H9 (cell line): ENCODE measurements at places on chromosomes 5 and 9.

- no peak for DNase-seq
These were observed 90.7 kb upstream of the DHFR start for GRCh38 chr5:80745490-80745889.

DNA sequence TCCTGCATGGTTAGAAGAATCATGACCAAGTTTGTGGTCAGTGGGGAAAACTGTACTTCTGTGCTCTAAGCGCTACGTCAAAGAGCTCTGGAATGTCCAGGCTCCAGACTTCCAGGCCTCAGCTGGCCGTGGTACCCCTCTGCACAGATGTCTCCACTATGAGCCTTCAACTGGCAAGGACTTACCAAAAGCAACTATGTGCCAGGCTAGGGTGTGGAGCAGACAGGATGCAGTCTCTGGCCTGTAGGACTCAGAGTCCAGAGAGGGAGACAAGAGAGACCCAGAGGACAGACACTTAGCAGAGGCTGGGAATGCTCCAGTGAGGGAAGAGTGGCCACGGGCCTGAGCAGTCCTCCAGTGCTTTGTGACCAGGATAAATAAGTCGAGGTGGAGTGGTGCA is 31.0 kb upstream of the TCF7 start:
- DNase-seq: no peak

- DNase-seq: no peak
These were observed 6.9 kb downstream of the SREK1 start for GRCh38 chr5:66151030-66151429.

- DNase-seq: no peak
These were observed 122.8 kb upstream of the TNPO1 start for GRCh38 chr5:72693546-72694205.

DNA sequence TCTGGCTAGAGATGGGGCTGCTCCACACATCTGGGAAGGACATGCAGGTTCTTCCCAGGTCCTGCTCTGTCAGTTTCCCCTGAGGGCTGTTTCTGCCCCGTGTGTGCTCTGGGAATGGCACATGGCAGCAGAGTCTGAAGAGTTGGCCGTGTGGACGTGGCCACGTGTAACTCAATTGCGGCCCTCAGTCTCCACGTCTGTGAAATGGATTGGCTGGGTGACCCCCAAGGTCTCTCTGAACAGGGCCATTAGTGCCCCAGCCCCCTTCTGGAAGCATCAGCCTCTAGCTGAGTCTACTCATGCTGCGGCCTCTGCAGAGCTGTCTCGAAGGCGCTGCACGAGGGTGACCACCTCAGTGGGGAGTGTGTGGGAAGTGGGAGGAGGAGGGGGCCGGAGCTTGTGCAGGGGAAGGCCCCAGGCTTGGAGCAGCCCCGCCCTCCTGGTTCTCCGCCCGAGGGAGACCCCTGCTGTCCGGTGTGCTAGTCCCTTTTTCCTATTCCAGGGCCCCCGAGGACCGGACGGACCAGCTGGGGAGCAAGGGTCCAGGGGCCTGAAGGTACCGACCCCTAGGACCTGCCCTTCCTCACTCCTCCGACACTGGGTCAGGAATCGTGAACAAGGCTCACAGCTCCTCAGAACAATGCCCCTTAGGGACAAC is 58.9 kb upstream of the ORM1 start:
- peak; percentile 62 for DNase-seq
